CMK (cell line): ENCODE measurements at places on chromosomes 6 and 20.
A peak's percentile ranks its signal among the peaks of the same experiment; 100 is the strongest.

DNA sequence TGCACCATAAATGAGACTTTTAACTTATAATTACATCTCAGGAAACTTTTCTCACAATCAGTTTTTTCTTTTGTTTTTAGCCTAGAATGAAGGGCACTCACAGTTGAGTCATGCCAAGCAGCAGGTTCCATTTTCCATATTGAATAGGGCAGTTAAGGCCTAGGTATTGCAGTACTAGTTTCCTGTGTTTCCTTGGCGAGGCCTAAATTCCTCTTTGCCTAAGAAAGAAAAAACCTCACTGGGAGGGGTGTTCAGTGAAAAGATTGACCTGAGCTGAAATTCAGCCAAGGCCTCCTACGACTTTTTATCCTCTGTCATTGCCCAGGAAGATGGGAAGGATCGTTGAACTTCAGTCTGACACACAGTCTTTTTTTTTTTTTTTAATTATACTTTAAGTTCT, 85.5 kb downstream of the IMPG1 start:
- no peak for DNase-seq

DNA sequence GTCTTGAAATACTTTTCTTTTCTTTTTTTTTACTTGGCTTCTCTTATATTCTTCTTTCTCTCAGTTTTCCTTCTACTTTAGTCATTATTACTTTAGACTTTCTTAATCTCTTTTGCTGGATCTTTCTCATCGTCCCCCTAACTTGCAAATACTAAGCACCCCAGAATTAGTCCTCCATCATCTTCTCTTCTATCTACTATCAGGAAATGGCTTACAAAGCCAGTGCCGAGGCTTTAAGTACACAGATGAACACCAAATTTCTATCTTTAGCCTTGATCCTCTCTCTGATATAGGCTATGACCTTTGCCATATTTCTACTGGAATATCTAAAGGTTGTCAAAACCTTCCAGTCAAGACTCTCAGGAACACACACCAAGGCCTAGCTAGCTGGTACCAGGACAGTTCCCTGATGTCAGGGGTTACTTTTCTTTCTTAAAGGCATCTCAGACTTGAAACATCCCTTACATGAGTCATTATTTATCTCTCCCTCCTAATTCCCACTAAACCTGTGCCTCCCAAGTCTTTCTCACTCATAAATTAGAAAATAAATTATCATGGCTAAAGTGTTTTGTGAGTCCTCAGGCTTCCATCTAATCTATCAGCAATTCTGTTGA, 278.6 kb upstream of the TCF21 start:
- no peak for DNase-seq

DNA sequence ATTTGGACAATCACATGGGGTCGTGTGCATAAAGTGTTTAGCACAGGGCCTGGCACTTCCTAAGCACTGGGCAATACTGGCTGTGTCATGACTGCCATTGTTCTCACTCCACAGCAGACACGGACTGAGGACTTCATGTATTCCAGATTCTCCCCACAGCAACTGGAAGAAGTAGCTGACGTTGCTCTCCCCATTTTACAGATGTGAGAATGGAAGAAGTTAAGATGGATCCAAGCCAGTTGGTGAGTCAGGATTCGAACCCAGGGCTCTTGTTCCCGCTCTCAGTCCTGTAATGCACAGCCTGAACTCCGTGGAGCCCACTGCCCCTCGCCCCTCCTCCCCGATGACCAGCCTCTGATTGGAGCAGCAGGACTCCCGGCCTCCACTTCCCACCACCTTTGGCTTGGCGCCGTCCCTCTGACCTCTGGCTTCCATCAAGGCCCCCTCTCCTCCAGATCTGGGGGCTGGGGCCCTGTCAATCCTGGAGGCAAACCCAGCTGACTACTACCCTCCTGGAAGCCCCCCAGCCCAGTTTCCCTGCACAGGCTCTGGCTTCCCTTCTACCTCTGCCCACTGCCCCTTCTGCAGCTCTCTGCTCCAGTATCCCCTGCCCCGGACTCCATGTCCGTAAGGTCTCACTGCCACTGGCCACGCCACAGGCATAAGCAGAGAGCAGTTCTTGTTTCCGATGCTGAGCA, 12.7 kb downstream of the NOL4L start:
- no peak for DNase-seq

DNA sequence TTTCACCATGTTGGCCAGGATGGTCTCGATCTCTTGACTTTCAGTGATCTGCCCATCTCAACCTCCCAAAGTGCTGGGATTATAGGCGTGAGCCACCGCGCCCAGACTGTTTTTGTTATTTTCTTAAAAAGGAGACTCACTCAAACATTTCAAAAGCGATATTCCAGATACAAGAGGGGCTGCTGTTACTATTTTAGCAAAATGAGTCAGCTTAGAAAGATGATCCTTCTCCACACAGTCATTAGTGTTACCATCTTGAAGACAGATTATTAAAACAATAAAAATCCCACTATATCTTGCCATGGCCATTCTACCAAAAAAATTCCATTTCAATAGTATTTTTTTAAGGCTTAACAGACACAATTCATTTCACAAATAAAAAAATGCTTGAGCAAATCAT, 102.8 kb downstream of the PREP start:
- no peak for DNase-seq

GRCh38 chr20:61886721-61887595, 178.7 kb downstream of the TAF4 start:
- DNase-seq = peak; percentile 54

DNA sequence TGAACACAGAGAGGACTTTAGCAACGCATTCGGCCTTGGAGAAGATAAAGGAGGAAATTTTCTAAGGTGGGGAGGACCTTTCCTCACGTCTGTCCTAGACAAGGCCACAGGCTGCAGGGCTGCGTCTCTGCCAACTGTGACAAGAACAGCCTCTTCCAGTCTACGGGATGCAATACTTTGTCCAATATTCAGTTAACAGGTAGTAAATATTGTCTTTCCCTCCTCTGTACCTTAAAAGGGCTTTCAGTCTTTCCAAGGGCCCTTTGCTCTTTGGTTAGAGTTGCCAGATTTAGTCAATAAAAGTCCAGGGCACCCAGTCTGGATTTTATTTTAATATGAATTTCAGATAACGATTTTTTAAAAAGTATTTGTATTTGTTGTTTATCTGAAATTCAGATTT, 78.2 kb downstream of the ELOVL4 start:
- no peak for DNase-seq

DNA sequence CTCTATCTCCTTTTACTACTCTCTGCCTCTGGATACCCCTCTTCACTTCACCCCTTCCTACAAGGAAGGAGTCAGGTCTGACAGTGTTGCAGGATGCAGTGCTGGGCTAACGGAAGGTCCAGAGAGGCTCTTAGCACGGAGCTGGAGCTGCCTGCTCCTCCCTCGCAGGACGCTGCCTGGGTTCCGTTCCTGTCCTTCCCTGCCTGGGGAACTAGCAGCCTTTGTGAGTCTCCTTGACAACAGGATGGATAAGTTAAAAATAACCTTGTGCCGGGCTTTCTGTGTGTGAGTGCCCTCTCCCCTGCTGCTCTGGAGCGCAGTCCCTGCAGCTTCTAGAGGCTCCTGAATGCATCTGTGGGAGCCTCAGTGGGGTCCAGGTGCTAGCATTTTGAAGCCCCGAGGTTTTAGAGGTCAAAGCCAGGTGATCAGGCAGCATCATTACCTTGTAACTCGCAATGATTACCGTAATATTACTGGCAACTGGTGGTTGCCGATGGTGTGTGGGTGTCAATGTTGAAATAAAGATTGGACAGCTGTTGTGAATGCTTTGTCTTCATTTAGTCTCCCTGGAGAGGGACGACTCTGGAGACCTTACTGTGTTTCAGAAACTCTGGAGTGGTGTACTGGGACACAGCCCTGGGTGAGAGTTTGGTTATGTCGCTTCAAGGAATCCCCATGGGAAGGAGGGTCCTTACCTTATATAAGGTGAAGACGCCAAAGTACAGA, 44.4 kb downstream of the CDS2 start:
- no peak for DNase-seq
